ENCODE measurements at places on chromosomes 6 and 20.

DNA sequence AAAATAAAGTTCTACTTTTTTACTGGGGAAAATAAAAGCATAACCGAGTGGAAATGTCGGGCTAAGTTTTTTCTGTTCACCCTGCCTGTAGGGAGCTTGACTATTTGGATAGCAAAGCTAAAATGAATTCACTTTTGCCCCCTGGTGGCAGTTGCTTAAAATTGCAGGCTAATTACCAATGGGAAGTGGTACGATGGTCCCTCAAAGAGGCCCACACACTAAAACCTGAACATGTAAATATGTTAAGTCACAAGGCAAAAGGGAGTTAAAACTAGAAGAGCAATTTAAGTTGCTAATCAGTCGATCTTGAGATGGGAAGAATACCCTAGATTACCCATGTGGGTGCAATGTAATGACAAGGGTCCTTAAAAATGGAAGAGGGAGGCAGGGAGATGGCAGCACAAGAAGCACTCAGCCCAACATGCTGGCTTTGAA is 916 bp upstream of the SUN5 start:
- no peak for DNase-seq

DNA sequence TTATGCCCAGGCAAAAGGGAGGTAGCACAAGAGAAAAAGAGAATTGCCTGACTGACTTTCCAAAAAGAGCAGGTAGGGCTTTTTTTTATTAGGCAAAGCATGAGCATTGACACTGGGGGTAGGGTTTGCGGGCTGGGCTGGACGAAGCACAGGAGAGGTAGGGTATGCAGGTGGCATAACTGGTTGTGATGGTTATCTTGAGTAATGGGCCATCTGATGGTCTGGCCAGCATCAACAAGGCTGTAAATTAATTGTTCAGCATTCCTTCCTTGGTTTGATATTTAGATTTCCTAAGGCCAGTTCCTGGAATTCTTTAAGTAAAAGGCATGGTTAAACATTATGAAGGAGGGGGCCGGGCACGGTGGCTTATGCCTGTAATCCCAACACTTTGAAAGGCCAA is 13.9 kb upstream of the BFSP1 start:
- no peak for DNase-seq

DNA sequence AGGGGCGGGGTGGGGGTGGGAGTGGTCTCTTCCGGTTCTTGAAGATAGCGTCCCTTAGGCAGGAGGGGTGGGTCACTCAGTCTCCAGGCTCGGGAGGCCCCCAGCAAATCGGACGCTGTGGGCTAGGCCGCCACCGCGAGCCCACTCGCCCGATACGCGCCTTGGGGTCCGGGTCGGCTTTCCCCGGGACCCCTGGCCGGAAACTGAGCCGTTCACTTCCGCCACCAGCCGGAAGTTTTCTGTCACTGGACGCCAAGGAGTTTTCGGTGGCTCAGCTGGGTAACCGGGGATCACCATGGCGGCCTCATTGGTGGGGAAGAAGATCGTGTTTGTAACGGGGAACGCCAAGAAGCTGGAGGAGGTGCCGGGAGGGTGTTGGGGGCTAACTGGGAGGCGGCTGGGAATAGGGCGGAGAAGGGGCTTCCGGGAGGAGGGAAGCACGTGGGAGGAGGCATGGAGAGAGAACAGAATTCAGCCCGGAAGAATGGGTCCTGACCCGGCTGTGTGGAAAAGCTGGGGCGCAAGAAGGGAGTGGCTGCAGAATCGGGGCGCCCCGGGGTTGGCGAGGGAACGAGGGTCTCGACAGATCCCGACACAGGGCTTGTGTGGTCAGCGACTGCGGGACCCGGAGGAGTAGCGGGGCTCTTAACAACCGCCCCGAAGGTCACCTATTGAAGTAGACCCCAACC is at the start of gene ITPA:
Gene ITPA, plus strand, starts transcription at position 242 of the 689 bp plus-strand sequence. Its CDS starts 54 bp downstream, at position 296.
- DNase-seq = no peak

- no peak for DNase-seq
Measured at GRCh38 chr6:98787435-98787834, 46.9 kb upstream of the POU3F2 start.

DNA sequence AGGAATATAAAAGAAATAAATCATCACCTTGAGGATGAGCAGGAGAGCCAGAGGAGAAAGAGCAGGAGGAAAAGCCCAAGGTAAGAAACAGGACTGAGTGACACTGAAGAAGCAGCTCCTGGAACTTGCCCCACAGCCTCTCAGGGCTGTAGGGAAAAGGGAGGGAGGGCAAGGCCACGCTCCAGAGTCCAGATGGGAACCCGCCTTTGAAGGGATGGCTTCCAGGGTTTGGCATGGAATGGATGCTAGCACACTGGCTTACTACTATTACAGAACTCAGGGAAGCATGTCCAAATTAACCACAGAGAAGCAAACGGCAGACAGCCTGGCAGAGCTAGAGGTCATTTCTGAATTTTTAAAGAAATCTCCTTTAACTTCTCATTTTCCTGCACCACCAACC is 26.8 kb downstream of the RALGAPA2 start:
- no peak for DNase-seq

Measured in stimulated activated CD4-positive, alpha-beta T cell treated with anti-CD3 and anti-CD28 coated beads, Interleukin-1b, Interleukin-23, amount 100 ng/mL, for 1 hour (primary cell).